ENCODE measurements at places on chromosomes 6 and 20.
A peak's percentile ranks its signal among the peaks of the same experiment; 100 is the strongest.

DNA sequence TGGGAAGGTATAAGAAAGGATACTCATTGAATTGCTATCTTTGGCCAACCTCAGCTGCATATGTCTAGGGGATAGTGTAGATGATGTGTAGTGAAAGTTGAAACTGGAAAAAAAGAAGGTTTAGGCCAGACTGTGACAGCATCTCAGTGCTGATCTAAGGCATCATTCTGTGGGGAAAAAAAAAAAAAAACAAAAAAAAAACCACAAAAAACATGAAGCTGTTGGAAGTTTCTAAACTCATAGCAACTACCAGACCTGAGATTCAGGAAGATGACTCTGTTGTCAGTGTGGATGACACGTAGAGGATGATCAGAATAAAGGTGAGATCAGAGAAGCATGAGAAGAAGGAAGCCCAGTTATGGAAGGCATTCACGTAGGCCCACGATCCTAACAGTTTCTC lies 100.8 kb upstream of the CNKSR3 start:
- DNase-seq = no peak

DNA sequence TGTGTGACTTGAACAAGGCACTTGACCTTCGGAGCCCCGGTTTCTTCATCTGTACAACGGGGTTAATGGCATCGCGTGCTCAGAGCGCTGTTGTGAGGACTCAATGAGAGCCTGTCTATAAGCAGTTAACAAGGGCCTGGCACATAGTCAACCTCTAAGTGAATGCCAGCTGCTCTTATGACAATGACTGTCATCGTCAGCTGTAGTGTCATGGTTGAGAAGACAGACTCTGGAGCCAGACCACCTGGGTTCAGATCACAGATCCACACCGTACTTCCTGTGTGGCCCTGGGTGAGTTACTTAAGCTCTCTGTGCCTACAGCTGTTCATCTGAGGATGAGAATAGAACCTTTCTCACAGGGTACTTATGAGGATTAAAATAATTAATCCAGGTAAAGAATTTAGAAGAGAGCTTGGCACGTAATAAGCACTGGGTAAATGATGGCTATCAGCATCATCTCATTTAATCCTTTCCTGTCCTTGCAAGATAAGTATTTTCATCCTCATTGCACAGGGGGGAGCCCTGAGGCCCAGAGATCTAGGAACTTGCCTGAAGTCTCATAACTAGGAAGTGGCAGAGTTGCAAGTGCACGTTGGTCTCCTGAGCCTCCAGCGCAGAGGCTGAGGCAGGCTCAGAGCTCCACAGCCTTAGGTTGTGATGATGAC lies 105.3 kb downstream of the EYA2 start:
- no peak for DNase-seq

GRCh38 chr20:39773380-39774000 lies 811.3 kb downstream of the DHX35 start:
- DNase-seq = no peak

DNA sequence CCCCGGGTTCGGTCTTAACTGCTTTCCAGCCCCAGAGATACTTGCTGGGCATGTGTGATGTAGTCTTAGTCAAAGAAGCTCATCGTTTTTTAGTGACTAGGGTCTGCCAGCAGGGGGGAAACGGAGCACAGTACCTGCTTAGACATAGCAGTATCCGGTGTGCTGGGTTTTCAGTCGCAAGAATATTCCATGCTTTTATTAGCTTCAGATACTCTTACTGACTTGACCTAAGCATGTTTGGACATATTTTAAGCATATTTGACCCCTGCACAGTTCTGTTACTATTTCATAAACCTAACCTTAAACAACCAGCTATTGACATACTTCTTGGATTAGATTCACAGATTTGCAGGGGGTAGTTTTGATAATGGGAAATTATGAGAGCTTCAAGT lies 3.0 kb downstream of the E2F3 start:
- DNase-seq = peak; percentile 76

- no peak for DNase-seq
Measured at GRCh38 chr6:4564801-4565271, 211.4 kb upstream of the CDYL start.

GRCh38 chr6:44128020-44128917 lies 915 bp downstream of the TMEM63B start:
- DNase-seq = no peak

DNA sequence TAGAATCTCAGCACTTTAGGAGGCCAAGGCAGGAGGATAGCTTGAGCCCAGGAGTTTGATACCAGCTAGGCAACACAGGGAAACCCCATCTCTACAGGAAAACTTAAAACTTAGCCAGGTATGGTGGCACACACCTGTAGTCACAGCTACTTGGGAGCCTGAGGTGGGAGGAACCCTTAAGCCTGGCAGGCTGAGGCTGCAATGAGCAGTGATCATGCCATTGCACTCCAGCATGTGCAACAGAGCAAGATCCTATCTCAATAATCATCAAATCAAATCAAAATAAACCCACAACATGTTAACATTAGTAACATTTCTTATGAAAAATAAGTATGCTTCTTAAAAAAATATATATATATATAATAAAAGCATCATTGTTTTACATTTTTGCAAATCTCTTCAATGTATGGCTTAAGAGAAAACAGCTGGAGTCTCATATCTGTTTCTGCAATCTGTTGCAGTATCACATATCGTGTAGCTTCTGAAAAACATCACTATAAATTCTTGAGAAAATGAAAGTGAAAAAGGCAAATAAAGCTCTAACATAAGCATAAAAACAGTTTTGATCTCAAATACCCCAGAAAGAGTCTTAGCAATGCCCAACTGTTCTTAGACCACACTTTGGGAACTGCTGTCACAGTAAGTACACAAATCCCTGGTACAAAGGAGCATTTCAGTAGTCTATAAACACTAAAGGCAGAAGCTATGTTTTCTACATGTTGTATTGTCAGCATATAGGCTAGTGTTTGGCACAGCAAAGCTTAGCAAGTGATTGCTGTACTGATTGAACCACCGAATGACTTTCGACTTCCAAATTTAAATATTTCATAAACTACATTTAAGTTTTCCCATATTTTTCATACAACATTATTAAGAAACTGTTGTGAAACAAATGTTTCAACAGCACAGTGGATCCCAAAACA lies 8.0 kb downstream of the MMUT start:
- DNase-seq = no peak

DNA sequence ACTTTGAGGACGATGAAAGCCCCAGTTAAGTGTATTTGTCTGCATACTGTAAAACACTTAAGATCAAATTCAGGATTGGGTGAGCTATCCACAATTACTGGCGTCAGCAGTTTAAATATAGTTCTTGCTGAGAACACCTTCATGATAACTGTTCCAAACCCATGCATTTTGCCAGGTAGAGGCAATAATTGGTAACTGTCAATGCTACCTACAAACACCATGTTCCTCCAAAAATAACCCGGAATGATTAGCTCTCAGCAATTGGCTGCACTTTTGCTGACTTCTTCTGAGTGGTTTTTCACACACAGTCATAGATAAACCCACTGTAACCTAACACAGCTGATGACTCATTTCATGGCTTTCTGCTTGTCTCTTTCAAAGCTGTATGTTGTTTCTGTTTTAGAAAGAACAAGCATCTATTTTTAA lies 1358.6 kb upstream of the GJE1 start:
- no peak for DNase-seq

DNA sequence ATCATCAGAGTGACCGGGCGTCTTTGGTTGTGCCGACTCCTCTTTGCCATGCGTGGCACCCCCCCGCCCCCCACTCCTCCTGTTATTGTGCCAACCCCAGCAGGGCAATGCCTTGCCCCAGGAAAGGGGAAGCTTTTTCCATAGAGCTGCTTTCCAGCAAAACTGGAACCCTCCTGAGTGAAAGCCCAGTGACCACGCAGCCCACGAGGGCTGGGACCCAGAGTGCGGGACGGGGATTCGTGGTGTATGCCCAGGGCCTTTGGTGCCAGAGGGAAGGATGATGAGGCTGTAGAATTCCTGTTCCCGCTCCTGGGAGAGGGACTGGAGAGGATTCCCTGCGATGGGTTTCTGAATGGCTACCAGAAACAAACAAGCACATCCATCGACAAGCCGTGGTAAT lies 116.8 kb upstream of the BACH2 start:
- no peak for DNase-seq

- no peak for DNase-seq
Measured at GRCh38 chr6:37619641-37620040, 78.0 kb downstream of the MDGA1 start.

DNA sequence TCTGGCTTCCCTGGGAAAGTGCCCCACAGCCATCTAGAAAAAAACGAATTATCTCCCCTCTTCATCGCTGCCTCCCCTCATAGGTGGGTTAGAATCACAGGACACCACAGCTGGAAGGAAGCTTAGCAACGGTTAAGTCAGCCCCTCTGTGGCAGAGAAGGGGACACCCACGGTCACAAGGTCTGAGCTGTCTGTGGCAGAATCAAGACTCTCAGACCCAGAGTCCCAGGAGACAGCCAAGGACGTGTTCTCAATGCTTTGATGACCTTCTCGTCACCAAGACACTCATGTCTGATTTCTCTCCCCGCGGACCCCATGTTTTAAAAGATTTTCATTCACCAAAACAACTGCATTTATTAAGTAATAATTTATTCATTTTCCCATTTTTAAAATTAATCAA lies 221.5 kb downstream of the NRN1 start:
- DNase-seq = no peak

- no peak for DNase-seq
Measured at GRCh38 chr6:125798734-125799508, 8.2 kb downstream of the NCOA7 start.

- no peak for DNase-seq
Measured at GRCh38 chr20:36391456-36391855, 85.3 kb downstream of the DLGAP4 start.

DNA sequence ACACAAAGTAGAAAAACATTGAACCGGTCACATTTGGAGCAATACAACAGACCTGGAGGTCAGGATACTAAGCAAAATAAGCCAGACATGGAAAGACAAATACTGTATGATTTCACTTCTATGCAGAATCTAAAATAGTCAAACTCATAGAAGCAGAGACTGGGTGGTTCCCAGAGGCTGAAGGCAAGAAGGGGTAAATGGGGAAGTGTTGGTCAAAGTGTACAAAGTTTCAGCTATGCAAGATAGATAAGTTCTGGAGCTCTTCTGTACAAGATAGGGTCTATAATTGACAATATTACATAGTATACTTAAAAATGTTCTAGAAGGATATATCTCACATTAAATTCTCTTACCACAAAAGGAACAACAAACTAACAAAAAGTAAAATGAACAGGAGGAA lies 70.3 kb downstream of the TMEM244 start:
- DNase-seq = no peak
